NCI-H2029 (cell line): ENCODE measurements at places on chromosomes 2 and 18.

- no peak for DNase-seq
Observed at GRCh38 chr18:36724169-36724568, 104.6 kb downstream of the TPGS2 start.

GRCh38 chr2:27118525-27119329 is at the start of gene CGREF1:
Gene CGREF1 (minus strand): TSS chr2:27119128. CDS start chr2:27104366, 14,762 bp downstream.
- no peak for DNase-seq

DNA sequence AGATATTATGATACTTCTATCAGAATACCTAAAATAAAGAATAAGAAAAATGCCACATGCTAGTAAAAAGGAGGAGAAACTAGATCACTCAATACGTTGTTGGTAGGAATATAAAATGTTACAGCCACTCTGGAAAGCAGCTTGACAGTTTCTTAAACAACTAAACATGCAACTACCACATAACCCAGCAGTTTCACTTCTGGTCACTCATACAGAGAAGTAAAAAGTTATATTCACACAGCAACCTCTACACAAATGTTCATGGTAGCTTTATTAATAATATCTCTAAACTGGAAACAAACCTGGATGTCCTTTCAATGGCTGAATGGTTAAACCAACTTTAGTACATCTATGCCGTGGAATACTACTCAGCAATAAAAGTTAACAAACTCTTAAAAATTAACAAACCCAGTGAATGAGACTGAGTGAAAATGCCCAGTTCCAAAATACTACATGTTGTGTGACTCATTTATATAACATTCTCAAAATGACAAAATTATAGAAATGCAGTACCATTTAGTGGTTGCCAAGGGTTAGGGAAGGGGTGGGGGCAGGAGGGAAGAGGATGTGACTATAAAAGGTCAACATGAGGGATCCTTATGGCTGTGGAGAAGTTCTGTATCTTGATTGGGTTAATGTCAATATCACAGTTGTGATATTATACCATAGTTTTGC is 124.1 kb downstream of the MMADHC start:
- DNase-seq = no peak

- no peak for DNase-seq
Observed at GRCh38 chr2:72998234-72998651, 73.3 kb downstream of the SFXN5 start.

DNA sequence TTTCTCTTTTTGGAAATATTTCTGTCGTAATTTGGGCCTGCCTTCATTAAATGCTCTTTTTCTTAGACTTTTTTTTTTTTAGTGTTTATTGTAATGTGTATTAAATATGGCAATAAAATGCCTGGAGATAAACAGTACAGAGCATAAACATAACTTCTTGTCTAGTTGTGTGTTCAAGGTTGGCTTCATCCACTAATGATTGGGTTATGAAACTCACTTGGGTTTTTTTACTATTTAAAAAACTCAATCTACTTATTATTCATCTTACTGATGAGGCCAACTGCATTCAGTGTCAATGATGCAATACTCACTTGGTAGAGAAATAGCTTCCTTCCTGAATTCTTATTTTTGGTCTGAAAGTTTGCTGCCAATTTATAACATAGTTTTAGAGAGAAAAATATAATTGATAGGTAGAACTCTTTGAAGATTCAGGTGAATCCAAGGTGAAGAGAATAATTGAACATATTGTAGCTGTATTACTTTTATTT is 144.2 kb upstream of the NABP1 start:
- no peak for DNase-seq

- no peak for DNase-seq
Observed at GRCh38 chr2:212811921-212812320, 273.3 kb upstream of the ERBB4 start.
